ENCODE measurements at places on chromosomes 6 and 20. TPM values are rescaled to one million over a fixed set of nuclear protein-coding genes. Genes with fewer than 3 reads are reported as not detected.

DNA sequence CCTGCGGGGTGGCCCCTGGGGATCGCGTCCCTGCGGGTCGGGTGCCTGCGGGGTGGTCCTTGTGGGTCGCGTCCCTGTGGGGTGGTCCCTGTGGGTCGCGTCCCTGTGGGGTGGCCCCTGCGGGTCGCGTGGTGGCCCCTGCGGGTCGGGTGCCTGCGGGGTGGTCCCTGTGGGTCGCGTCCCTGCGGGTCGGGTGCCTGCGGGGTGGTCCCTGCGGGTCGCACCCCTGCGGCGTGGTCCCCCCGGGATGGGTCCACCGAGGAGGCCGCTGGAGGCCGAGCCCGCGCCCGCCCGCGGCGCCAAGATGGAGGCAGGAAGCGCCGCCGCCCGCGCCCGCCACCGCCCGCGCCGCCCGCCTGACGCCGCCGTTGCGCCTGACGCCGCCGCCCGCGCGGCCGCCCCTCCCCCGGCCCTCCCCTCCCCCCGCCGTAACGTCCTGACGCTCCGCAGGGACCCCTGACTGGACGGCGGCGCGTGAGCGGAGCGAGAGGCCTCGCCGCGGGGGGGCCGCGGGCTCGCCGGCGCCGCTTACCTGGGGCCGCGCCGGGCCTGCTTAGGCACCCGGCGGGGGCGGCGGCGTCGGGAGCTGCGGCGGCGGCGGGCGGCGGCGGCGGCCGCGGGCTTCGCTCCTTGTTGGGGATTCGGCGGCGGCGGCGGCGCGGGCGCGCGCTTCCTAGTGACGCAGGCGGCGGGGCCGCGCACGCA, at the start of gene GMEB2:
Gene GMEB2, minus strand, starts transcription at position 678 of the 705 bp plus-strand sequence. CDS start 7,704 bp downstream, outside the sequence.
- H3K27ac ChIP-seq = no peak within 1 kb of the TSS
- H3K27me3 ChIP-seq = no peaks in the 10 kb centered on the region
- H3K4me1 ChIP-seq = peaks cover 3% of the 10 kb centered on the region
- peak within 1 kb of the TSS; percentile 90 for H3K4me3 ChIP-seq
- no peak for DNase-seq

- H3K27ac ChIP-seq = no peak overlapping the region
- no peaks in the 10 kb centered on the region for H3K36me3 ChIP-seq
- H3K4me3 ChIP-seq = no peak overlapping the region
- H3K27me3 ChIP-seq = no peaks in the 10 kb centered on the region
- no peak for DNase-seq
Observed at GRCh38 chr6:10081957-10082356, 332.9 kb downstream of the TFAP2A start.

The AIF1 gene
- total RNA-seq = not detected

DNA sequence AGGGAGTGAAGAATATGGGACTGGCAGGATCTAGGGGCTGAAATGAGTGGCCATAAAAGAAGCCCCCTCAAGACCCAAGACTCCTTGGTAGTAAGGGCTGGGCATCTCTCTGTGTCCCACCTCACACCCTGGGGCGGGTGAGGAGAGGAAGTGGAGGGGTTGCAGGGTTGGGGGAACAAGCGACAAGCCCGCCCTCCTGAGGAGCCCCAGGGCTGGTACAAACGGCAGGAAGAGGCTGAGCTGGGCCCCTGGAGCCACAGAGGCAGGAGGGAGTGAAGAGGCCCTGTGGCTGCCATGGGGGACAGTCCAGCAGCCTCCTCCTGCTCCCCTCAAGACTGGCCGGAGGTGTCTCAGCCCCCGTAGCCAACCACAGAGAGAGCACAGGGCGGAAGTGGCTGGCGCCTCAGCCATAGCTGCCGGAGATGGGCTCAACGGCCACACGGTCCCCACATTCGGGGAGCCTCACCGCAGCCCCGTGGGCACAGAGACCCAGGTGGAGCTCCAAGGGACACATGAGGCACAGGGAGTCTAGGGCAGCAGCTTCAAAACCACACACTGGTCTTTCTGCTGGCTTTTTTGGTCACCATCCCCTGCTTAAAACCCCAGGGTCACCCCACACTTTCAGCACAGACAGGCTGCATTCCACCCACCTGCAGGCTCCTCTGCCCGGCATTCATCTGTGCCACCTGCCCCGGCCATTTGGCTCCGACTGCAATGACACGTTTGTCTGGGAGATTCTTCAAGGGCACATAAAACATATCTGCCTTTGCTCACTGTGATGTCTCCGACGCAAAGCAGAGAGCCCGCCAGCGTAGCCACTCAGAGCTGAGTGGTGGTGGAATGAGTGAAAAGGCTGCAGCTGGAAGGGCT, 524 bp downstream of the C20orf203 start:
- no peak overlapping the region for H3K27ac ChIP-seq
- no peak for DNase-seq
- no peak overlapping the region for H3K4me3 ChIP-seq
- no peaks in the 10 kb centered on the region for H3K36me3 ChIP-seq
- peaks cover 36% of the 10 kb centered on the region for H3K4me1 ChIP-seq

The PSMF1 gene
- 56.0 TPM for total RNA-seq

DNA sequence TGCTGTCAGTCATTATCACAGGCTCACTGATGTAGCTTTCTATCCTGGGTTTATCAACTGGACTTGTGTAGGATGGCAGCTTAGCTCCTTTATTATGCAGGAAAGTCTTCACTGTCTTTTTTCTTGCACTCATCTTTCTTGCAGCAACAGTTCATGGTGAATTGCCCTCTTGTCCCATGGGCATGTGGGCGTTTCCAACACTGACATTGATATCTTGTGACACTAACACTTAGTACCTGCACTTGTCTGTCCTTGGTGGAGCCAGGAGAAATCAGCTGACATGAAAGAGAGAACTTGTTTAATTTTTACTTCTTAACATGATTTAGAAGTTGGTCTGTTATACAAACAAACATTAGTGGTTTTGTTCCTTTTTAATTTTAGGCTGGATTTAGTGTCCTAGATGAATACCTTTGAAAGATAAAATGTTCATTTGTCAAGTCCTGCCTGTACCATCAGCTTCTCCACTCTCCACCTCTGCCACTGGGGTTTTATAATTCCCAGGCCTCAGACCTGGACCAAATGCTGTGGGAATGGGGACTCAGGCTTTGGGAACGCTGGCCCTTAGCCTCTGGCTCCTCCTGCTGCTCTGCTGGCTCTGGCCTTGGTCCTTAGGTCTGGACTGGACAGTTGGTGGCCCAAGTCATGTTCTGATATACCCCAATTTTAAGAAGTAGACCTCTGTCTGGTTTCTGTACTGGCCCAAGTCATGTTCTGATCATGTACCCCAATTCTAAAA, 161.0 kb upstream of the LAMP5 start:
- H3K4me1 ChIP-seq = no peaks in the 10 kb centered on the region
- no peak overlapping the region for H3K4me3 ChIP-seq
- no peak overlapping the region for H3K27ac ChIP-seq
- DNase-seq = no peak
- no peaks in the 10 kb centered on the region for H3K36me3 ChIP-seq
- no peaks in the 10 kb centered on the region for H3K27me3 ChIP-seq

- H3K4me3 ChIP-seq = no peak overlapping the region
- DNase-seq = peak; percentile 33
- H3K36me3 ChIP-seq = no peaks in the 10 kb centered on the region
- H3K27me3 ChIP-seq = no peaks in the 10 kb centered on the region
- H3K27ac ChIP-seq = no peak overlapping the region
- H3K4me1 ChIP-seq = peaks cover 11% of the 10 kb centered on the region
Observed at GRCh38 chr6:45184937-45185336, 143.2 kb upstream of the RUNX2 start.

GRCh38 chr20:20020908-20021307, 3.7 kb downstream of the NAA20 start:
- no peaks in the 10 kb centered on the region for H3K36me3 ChIP-seq
- peaks cover 7% of the 10 kb centered on the region for H3K4me1 ChIP-seq
- no peak for DNase-seq
- no peak overlapping the region for H3K4me3 ChIP-seq
- H3K27ac ChIP-seq = no peak overlapping the region

DNA sequence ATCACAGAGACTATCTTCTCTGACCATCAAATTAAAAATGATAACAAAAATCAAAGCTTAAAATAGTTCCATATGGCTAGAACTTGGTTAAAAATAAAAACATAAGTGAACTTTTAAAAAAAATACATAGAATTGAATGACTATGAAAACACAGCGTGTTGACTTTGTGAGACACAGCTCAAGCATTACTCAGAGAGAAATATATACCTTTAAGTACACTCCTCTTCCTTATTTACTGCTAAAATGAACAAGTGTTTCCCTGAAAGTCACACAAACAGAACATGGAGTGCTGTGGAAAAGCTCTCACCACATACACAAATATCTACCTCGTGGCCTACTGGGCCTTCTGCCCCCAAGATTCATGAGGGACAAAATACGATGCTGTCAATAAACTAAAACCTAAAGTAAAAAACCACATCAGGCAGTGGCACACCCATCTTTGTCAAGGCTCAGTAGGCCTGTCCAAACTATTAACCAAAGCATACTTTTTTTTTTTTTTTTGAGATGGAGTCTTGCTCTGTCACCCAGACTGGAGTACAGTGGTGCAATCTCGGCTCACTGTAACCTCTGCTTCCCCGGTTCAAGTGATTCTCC, 7.5 kb downstream of the FAXC start:
- no peak overlapping the region for H3K27ac ChIP-seq
- no peak overlapping the region for H3K4me3 ChIP-seq
- no peaks in the 10 kb centered on the region for H3K36me3 ChIP-seq
- H3K27me3 ChIP-seq = no peaks in the 10 kb centered on the region
- DNase-seq = no peak
